Mammary microvascular endothelial cell (primary cell): ENCODE measurements at places on chromosomes 5 and 9. TPM values are rescaled to one million over a fixed set of nuclear protein-coding genes. Genes with fewer than 3 reads are reported as not detected.

Gene WNT8A
- total RNA-seq: not detected in 2 replicates

Gene PCSK1
- total RNA-seq: 2.8 and 2.9 TPM in 2 replicates

Gene UBE2QL1
- not detected in 2 replicates for total RNA-seq

Gene MORN5
- not detected in 2 replicates for total RNA-seq

Gene PKD2L2
- total RNA-seq: not detected in 2 replicates

Gene MARCOL
- total RNA-seq: not detected in 2 replicates

Gene PCDHGA1
- total RNA-seq: 0.20 and 0.59 TPM in 2 replicates

Gene ACSL6
- total RNA-seq: not detected in 2 replicates

Gene GABRB2
- not detected in 2 replicates for total RNA-seq

Gene C9orf40
- 9.5 and 10.4 TPM in 2 replicates for total RNA-seq

Gene SPINK6
- not detected in 2 replicates for total RNA-seq

Gene ARSI
- total RNA-seq: 0.33 and 0.49 TPM in 2 replicates

Gene ADAMTS2
- total RNA-seq: 0.27 and 0.30 TPM in 2 replicates

Gene MCIDAS
- total RNA-seq: not detected in 2 replicates

Gene MLLT3
- 3.4 and 8.3 TPM in 2 replicates for total RNA-seq

Gene FBXO10
- 5.1 and 8.7 TPM in 2 replicates for total RNA-seq

Gene SVEP1
- under 0.01 TPM in 1 of 2 replicates, not detected in the other for total RNA-seq

Gene TEX48
- total RNA-seq: not detected in 2 replicates

Gene PALM2AKAP2
- total RNA-seq: 0.05 and 0.07 TPM in 2 replicates

Gene NIPSNAP3A
- 78.9 and 80.5 TPM in 2 replicates for total RNA-seq

Gene GCNT4
- total RNA-seq: 0.33 and 0.44 TPM in 2 replicates

Gene DMGDH
- total RNA-seq: 0.13 and 0.15 TPM in 2 replicates

Gene PHAX
- total RNA-seq: 34.8 and 35.2 TPM in 2 replicates

Gene CAAP1
- 11.3 and 19.1 TPM in 2 replicates for total RNA-seq

Gene TENT4A
- total RNA-seq: 15.7 and 16.5 TPM in 2 replicates

Gene DNAH5
- total RNA-seq: 1.1 and 1.3 TPM in 2 replicates

Gene SOX30
- 0.05 TPM in 1 of 2 replicates, not detected in the other for total RNA-seq

Gene PCDHB10
- 0.53 and 0.59 TPM in 2 replicates for total RNA-seq

Gene CSF2
- total RNA-seq: 16.8 and 17.5 TPM in 2 replicates

Gene CCNO
- total RNA-seq: 0.13 and 0.44 TPM in 2 replicates

Gene ANKRD20A1
- not detected in 2 replicates for total RNA-seq

Gene MOB3B
- 0.30 and 0.40 TPM in 2 replicates for total RNA-seq

Gene LECT2
- not detected in 2 replicates for total RNA-seq

Gene POU5F2
- total RNA-seq: 0.07 and 0.15 TPM in 2 replicates

Gene ADCY2
- total RNA-seq: not detected in 2 replicates

Gene MGAT1
- total RNA-seq: 140 and 158 TPM in 2 replicates

Gene CENPH
- total RNA-seq: 22.0 and 24.7 TPM in 2 replicates

Gene IL13
- total RNA-seq: not detected in 2 replicates

Gene TMEM252
- total RNA-seq: not detected in 2 replicates

Gene ACTL7B
- not detected in 2 replicates for total RNA-seq

Gene SPOCK1
- 2.2 and 2.7 TPM in 2 replicates for total RNA-seq

Gene KCNMB1
- total RNA-seq: 0.30 TPM in 1 of 2 replicates, not detected in the other

Gene RNF180
- 3.5 and 5.7 TPM in 2 replicates for total RNA-seq

Gene SLC44A1
- total RNA-seq: 21.2 and 22.4 TPM in 2 replicates

Gene MYOZ3
- total RNA-seq: 0.05 TPM in 1 of 2 replicates, not detected in the other

Gene HSPB3
- total RNA-seq: not detected in 2 replicates

Gene TMEM174
- not detected in 2 replicates for total RNA-seq

Gene SPINK4
- not detected in 2 replicates for total RNA-seq

Gene LOX
- total RNA-seq: 13.7 and 18.3 TPM in 2 replicates

Gene TXNDC8
- total RNA-seq: not detected in 2 replicates

Gene RLN2
- total RNA-seq: 0.74 TPM in 1 of 2 replicates, not detected in the other

Gene FOXE1
- not detected in 2 replicates for total RNA-seq

Gene IL9
- not detected in 2 replicates for total RNA-seq
